ENCODE measurements at places on chromosomes 2 and 18. TPM values are rescaled to one million over a fixed set of nuclear protein-coding genes. Genes with fewer than 3 reads are reported as not detected.

TEKT4 gene
- not detected for total RNA-seq

POU3F3 gene
- total RNA-seq, result not detected

IL1R2 gene
- total RNA-seq, result 4.3 TPM

CHRND gene
- total RNA-seq, result not detected

ODC1 gene
- total RNA-seq, result 55.2 TPM

CAVIN2 gene
- not detected for total RNA-seq

IL1B gene
- total RNA-seq, result 57.5 TPM

MRPL53 gene
- 95.5 TPM for total RNA-seq

RAB6C gene
- not detected for total RNA-seq

C18orf63 gene
- not detected for total RNA-seq

PCARE gene
- not detected for total RNA-seq

DNA sequence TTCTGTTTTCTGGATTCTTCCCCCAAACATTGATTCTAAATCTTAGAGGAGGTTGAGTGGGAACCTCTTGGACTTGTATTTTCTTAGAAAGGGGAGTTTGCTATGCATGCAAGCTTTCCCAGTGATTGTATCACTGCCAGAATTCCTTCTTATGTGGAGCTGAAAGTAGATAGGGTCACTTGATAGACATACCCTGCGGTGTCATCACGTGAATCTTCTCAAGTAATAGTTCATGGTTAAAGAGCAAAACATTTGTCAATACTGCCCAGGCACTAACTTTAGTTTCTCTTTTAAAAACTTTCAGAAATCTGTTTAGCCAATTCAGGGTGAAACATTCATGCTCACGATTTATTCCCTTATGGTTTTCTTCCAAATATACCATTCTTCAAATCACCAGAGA is 6.4 kb downstream of the PMAIP1 start:
- peak; percentile 47 for DNase-seq

- no peak for DNase-seq
Measured at GRCh38 chr2:161307676-161308075, 549 bp upstream of the PSMD14 start.

GRCh38 chr18:78728784-78729467 is 250.7 kb upstream of the SALL3 start:
- DNase-seq, result no peak

GRCh38 chr2:15303874-15304273 is 257.3 kb downstream of the NBAS start:
- DNase-seq, result no peak

- DNase-seq, result no peak
Measured at GRCh38 chr2:187655001-187655400, 100.8 kb upstream of the TFPI start.

DNA sequence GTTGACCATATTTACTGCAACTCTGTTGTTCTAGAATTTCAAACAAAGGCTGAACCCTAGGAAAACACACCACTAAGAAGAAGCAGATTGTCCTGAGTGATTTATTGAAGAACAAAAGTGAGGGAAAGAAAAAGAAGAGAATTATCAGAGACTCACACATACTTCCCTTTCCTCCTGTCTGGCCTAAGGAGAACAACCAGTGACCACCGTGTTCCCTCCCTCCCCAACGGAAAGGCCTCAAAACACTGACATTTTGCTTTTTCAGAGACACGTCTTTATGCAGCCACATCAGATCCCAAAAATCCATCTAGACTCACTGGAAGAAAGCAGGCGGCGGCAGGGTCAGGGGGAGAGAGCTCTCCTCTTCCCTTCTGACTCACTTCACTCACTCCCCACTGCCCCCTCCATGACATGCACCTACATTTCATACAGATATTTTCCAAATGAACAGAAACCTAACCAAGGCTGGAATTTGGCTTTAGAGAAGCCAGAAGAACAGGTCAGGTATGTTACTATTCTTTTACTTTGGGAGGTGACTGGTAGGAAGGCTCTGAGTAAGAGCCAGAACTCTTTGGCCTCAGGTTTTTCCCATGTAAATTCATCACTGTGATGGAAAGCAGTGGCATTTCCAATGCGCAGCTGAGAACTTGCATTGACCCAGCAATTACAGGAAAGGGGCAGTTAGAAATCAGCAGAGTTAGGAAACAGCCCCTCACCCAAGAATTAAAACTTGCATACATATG is 169.9 kb downstream of the BCL11A start:
- DNase-seq, result no peak

- no peak for DNase-seq
Measured at GRCh38 chr2:149223472-149224095, 106.8 kb upstream of the LYPD6 start.

- DNase-seq, result no peak
Measured at GRCh38 chr2:9213477-9214051, 7.0 kb downstream of the ASAP2 start.

- no peak for DNase-seq
Measured at GRCh38 chr18:48699761-48700160, 160.9 kb downstream of the CTIF start.

DNA sequence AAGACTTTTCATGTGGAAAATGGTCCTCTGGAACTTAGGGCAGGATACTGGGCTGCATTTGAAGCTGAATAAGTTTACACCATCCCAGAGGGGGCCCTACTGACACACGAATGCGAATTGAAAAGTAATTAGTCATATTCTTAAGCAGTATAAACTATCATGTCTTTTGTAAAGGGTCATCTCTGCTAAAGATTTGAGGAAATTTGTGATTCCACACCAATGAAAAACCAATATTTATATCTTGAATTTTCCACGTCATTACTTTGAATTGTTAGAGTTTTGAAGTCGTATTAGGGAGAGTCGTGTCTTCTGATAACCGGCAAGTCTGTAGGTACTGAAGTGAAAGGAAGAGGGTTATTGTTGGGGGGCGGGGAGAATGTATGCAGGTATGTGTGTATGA is 4.1 kb upstream of the OTX1 start:
- no peak for DNase-seq

GRCh38 chr2:169464882-169465281 is 14.4 kb upstream of the BBS5 start:
- DNase-seq, result no peak

DNA sequence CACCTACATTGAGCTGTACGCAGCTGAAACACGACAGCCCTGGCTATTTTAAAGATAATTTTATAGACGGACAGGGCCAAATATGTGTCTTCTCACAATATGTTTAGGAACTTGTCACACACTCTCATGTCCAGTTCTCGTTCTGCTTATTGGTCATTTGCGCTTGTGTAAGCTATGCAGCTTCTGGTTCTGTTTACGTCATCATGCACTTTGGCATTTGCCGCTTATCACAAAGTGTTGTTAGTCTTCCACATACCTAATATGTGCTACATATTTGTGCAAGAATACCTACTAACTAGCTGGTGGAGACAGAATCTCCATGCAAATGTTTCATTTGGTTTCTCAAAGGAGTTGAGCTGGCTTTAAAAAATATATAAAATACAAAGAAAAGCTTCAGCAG is 7.5 kb upstream of the ZNF516 start:
- no peak for DNase-seq

DNA sequence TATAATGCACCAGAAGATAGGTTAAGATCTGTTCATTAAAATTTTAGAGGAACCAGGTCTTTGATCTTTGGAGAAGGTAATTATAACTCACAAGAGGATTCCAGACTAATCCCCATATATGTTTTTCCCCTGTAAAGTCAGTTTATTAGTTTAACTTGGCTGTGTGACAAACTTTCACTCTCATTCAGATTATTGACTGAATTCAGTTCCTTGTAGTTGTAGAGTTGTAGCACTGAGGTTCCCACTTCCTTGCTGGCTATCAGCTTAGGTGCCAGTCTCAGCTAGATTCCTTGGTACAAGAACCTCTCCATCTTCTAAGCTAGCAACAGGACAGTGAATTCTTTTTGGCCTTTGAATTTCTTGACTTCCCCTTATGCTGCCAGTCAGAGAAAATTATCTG is 19.1 kb downstream of the REG1A start:
- DNase-seq, result no peak

- peak; percentile 36 for DNase-seq
Measured at GRCh38 chr2:218465987-218466633, 47.2 kb downstream of the VIL1 start.

DNA sequence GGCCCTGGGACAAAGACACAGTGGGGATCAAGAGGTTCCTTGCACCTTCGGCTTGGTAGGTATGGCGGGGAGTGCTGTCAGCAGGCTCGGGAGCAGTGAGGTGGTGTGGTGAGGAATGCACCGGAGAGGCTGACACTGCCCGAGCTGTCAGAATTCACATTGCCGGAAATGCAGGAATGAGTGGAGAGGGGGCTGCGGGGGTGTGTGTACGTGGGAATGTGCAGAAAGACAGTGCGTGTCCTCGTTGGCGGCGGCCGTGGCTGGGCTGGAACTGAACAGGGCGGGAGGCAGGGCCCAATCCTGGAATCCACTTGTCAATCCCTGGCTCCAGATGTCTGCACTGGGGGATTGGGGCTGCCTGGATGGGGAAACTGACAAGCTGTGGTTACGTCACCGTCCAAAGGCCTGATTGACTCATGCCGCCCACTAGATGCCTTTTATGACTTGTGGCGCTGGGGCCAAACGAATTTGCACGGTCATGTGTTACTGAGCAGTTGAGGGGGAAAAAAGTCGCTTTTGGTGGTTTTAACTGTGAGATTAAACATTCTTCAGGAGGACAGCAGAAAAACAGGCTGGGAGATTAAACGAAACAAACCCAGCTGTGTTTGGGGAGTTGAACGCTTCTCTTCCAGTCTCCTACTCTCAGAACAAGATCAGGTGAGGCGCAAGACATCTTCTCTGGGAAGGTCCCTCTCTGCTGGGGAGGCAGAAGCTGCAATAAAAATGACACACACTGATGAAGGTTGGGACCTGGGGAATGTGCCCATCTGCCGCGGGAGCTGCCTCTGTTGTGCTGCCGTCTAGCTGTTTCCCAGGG is 189.4 kb upstream of the GLI2 start:
- DNase-seq, result peak; percentile 80

DNA sequence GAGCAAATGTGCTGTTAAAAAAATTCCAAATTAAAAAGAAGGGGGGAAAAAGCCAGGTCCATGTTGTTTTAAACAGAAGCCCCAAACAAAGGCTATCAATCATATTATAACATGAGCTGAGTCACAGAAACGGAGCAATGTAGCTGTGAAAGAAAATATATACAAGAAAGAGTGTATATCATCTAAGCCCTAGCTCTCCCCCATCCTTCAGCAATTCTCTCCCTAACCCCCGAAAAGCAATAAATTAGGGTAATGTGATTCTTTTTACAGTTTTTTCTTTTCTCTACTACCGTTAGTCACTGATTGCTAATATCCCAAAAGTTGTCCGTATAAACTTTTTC is 25.3 kb downstream of the FEZ2 start:
- no peak for DNase-seq

GRCh38 chr2:239928391-239929350 is 96.5 kb downstream of the NDUFA10 start:
- DNase-seq, result no peak

DNA sequence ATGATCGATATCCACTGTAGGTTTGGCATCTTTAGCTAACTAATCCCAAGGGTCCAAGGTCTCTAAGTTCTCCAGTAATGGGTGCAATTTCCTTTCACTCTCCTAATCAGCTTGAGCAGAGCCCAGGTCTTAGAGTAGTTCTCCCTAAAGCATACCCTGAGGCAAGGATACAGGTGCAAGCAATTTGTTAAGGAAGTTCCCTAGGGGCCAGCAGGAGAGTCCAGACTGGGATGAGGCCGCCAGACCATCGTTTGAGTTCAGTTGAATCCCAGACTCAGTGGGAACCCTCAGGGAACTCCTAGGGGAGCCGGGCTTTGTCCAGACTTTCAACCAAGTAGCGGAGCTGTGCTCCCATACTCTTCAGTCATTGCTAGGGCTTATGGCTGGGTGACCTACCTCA is 835.4 kb upstream of the CDH2 start:
- no peak for DNase-seq

GRCh38 chr2:73285159-73285739 is 971 bp upstream of the FBXO41 start:
- DNase-seq, result no peak

DNA sequence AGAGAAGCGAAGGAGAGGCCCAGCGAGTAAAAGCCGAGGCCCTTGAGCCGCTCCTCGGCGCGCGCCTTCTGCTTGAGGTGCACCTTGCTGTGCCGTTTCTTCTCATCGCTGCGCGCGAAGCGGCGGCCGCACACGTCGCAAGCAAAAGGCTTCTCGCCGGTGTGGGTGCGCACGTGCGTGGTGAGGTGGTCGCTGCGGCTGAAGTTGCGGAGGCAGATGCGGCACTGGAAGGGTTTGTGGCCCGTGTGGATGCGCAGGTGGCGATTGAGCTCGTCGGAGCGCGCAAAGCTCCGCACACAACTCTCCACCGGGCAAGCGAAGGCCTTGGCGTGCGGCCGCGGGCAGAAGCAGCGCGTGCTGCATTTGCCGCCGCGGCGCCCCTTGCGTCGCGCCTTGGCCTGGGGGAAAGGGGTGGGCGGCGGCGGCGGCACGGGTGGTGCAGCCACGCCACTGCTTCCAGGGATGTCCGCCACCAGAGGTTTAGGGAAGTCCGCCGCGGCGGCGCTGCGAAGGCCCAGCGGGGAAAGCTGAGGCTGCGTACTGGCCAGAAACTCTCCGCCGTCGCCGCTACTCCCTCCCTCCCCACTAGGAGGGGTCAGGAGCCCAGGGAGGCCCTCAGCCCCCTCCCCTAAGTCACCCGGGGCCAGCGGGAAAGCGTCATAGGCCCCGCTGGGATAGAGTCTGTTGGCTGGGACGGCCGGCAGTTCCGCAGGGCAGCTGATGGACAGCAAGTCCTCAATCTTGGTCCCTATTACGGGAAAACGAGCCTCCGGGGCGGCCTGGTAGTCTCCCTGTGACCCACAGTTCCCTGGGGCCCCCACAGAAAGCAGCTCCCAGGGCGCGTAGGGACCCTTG is 1.7 kb downstream of the EGR4 start:
- no peak for DNase-seq

All from RPMI7951 (cell line).